ENCODE measurements at places on chromosomes 1 and 21. TPM values are rescaled to one million over a fixed set of nuclear protein-coding genes. Genes with fewer than 3 reads are reported as not detected.

RIPK4 gene
- 1.1 TPM for total RNA-seq

DISC1 gene
- total RNA-seq, result 3.9 TPM

ZBTB8A gene
- total RNA-seq, result 0.26 TPM

EFNA3 gene
- 4.1 TPM for total RNA-seq

TUFT1 gene
- total RNA-seq, result 5.8 TPM

DENND2C gene
- 1.0 TPM for total RNA-seq

CNKSR1 gene
- total RNA-seq, result 4.6 TPM

MFAP2 gene
- total RNA-seq, result not detected

CELF3 gene
- total RNA-seq, result not detected

ABCA4 gene
- total RNA-seq, result not detected

ARHGAP30 gene
- 207 TPM for total RNA-seq

RAB25 gene
- total RNA-seq, result 1.2 TPM

CEP104 gene
- 39.4 TPM for total RNA-seq

GBP6 gene
- total RNA-seq, result 0.28 TPM

CASQ2 gene
- total RNA-seq, result not detected

PLEKHA6 gene
- total RNA-seq, result 1.3 TPM

C1QC gene
- not detected for total RNA-seq

NR5A2 gene
- total RNA-seq, result 0.13 TPM

KLHDC7A gene
- not detected for total RNA-seq

AK5 gene
- total RNA-seq, result not detected

SH3BP5L gene
- 25.6 TPM for total RNA-seq

TTC24 gene
- total RNA-seq, result not detected

GJA8 gene
- not detected for total RNA-seq

RNF19B gene
- 65.6 TPM for total RNA-seq

PODN gene
- total RNA-seq, result not detected

DMRTA2 gene
- not detected for total RNA-seq

ITGB2 gene
- total RNA-seq, result 240 TPM

AKR7A3 gene
- total RNA-seq, result 1.6 TPM

PRSS38 gene
- total RNA-seq, result not detected

FCRL5 gene
- not detected for total RNA-seq

TRIM33 gene
- total RNA-seq, result 36.6 TPM

AHDC1 gene
- 22.3 TPM for total RNA-seq

NUF2 gene
- 59.4 TPM for total RNA-seq

FCRL2 gene
- not detected for total RNA-seq

CACNA1S gene
- not detected for total RNA-seq

WNT4 gene
- total RNA-seq, result not detected

OLIG2 gene
- not detected for total RNA-seq

AMIGO1 gene
- 1.1 TPM for total RNA-seq

LMX1A gene
- not detected for total RNA-seq

RHCE gene
- total RNA-seq, result not detected

CFHR1 gene
- 0.24 TPM for total RNA-seq

FHAD1 gene
- not detected for total RNA-seq

PTPN7 gene
- 281 TPM for total RNA-seq

SYTL1 gene
- total RNA-seq, result 43.4 TPM

ATP1B1 gene
- total RNA-seq, result 51.8 TPM
